ENCODE measurements at places on chromosomes 3 and 15. TPM values are rescaled to one million over a fixed set of nuclear protein-coding genes. Genes with fewer than 3 reads are reported as not detected.

The MCF2L2 gene
- 9.0 TPM for total RNA-seq

The LRRC49 gene
- 13.3 TPM for total RNA-seq

The CCDC54 gene
- not detected for total RNA-seq

The GPR149 gene
- total RNA-seq, result not detected

The PARP15 gene
- total RNA-seq, result 0.12 TPM

The RETNLB gene
- total RNA-seq, result not detected

The IMPDH2 gene
- 314 TPM for total RNA-seq

The PLXNB1 gene
- 164 TPM for total RNA-seq

The MINAR1 gene
- 1.4 TPM for total RNA-seq

The SI gene
- not detected for total RNA-seq
